Mammary epithelial cell (primary cell): ENCODE measurements at places on chromosomes 3 and 15. TPM values are rescaled to one million over a fixed set of nuclear protein-coding genes. Genes with fewer than 3 reads are reported as not detected.

Gene LMAN1L
- not detected for polyA plus RNA-seq

Gene C3orf20
- not detected for polyA plus RNA-seq

Gene HYKK
- polyA plus RNA-seq, result 3.7 TPM

Gene ISLR
- 0.08 TPM for polyA plus RNA-seq

Gene SLC28A1
- not detected for polyA plus RNA-seq

Gene TGM4
- polyA plus RNA-seq, result 1.6 TPM

Gene GP9
- polyA plus RNA-seq, result not detected

Gene ABHD5
- polyA plus RNA-seq, result 32.4 TPM

Gene GREM1
- polyA plus RNA-seq, result 0.03 TPM

Gene CILP
- not detected for polyA plus RNA-seq

Gene CHSY1
- polyA plus RNA-seq, result 30.2 TPM

Gene COL7A1
- 106 TPM for polyA plus RNA-seq

Gene TFDP2
- polyA plus RNA-seq, result 26.8 TPM

Gene GATA2
- polyA plus RNA-seq, result 0.10 TPM

Gene EXD1
- 0.08 TPM for polyA plus RNA-seq

Gene SLC6A11
- 10.7 TPM for polyA plus RNA-seq

Gene DUOXA2
- not detected for polyA plus RNA-seq

Gene PLCH1
- 0.42 TPM for polyA plus RNA-seq
